Uterus (tissue), 4 donors: ENCODE measurements at places on chromosomes 7 and 10. TPM values are rescaled to one million over a fixed set of nuclear protein-coding genes. Genes with fewer than 3 reads are reported as not detected.

GRCh38 chr7:123070702-123071286 lies 75.3 kb upstream of the TAS2R16 start:
- no peak for DNase-seq

DNA sequence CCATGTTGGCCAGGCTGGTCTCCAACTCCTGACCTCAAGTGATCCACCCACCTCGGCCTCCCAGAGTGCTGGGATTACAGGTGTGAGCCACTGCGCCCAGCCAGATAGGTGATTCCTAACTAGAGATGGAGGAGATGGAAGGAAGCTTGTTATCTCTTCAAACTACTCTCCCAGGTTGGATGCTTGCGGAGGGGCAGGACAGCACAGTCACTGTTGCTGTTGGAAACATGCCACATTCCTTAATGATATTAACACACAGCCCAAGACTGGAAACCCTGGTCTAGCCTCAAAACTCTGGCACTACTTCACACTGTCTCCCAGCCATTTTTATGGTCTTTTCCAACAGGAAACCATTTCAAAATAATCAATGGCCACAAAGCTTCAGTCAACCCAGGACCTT lies 468.8 kb upstream of the NRP1 start:
- no peak for DNase-seq

DNA sequence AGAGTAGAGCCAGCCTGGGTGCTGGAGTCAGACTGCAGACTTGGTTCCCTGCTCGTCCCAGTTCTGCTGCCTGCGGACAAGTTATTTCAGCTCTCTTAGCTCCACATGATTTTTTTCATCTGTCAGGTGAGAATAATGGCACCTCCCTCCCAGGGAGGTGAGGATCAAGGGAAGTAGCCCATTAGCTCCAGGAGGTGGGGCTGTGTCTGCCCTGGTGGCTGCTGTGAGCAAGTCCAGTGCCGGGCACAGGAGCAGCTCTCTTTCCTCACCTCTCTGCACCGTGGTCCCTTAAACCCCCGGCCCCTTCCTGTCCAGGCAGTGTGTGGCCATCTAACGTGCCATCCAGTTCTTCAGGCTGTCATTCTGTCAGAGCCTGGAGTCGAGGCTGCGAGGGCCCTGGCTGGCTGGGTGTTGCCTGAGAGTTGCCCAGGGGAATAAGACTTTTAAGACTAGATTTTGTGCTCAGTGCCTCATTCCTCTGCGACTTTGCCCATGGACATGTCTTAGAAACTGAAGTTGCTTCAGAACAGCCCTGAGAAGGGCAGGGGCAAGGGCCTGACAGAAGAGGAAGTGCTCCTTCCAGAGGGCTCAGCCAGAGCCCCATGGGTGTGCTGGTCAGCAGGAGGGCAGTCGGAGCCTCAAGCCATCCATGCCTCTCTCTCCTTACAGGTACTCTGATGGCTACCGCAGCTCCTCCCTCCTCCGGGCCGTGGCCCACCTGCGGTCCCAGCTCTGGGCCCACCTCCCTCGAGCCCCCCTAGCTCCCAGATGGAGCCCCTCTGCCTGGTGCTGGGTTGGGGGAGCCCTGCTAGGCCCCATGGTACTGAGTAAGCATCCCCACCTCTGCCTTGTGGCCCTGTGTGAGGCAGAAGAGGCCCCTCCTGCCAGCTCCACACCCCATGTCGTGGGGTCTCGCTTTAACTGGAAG lies 5.0 kb downstream of the ABCB8 start:
- no peak for DNase-seq

DNA sequence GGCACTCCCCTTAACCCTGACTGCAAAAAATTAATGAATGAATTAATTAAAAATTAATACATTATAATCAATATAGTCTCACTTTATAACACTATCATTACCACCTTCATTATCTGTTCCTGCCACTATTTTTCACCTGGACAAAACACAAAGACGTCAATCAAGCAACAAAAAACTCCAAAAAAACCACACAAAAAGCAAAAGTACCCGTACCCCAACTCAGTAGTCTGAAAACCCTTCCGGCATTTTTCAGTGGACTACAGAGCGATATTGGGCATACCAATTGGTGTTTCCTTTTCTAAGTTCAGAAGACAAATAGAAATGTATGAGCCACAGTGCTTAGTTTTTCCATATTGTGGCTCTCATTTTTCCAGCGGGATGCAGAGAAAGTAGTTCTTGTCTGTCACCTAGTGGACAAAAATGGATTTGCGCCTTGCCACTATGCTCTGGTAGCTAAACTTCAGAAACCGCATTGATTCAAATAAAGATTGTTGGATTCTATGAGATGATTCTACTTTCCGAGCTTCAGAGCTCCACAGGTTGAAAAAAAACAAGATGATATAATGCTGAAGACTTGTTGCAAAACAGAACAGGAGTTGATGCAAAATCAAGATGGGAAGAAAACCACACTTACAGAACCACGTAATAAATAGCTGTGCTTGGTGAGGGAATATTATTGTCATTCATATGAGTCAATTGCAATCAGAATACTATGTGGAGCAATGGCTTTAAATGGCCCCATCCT lies 50.6 kb upstream of the ITGB1 start:
- DNase-seq, result peak; percentile 75

The MYH16 gene
- not detected for total RNA-seq
